ENCODE measurements at places on chromosomes 12 and 14.

DNA sequence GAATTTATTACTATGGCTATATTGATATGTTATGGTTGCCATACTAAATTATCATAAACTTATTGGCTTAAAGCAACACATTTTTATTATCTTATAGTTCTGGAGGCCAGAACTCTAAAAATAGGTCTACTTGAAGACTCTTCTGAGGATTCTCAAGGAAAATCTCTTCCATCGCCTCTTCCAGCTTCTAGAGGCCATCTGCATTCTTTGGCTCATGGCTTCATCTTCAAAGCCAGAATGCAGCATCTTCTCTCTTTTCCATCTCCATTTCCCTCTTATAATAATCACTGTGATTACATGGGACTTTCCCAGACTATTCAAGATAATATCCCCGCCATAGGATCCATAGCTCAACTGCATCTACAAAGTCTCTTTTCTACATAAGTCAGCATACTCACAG lies 385.4 kb downstream of the RMST start:
- no peak for DNase-seq
- no peaks in the 10 kb centered on the region for H3K27me3 ChIP-seq
- no peaks in the 10 kb centered on the region for H3K4me1 ChIP-seq
- H3K27ac ChIP-seq, result no peak overlapping the region

GRCh38 chr12:40223646-40224045 lies 1.2 kb upstream of the LRRK2 start:
- H3K27ac ChIP-seq, result peak overlapping the region; percentile 87
- H3K36me3 ChIP-seq, result no peaks in the 10 kb centered on the region
- H3K27me3 ChIP-seq, result no peaks in the 10 kb centered on the region
- H3K4me1 ChIP-seq, result peaks cover 31% of the 10 kb centered on the region
- no peak for DNase-seq

DNA sequence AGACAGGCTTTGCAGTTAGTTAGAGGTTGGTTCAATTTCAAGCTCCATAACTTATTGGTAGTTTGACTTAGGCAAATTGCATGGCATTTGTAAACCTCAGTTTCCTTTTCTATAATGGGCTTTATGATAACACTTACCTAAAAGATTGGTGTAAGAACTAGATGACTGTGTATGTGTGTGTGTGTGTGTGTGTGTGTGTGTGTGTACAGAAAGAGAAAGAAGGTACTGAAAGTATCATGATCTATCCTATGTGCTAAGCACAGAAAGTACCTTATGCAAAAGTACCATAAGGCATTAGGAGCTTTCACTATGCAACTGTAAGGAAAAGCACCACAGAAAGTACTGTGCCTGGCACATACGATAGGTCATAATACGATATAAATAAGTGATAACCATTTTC lies 304.3 kb upstream of the KITLG start:
- H3K27ac ChIP-seq, result no peak overlapping the region
- H3K4me1 ChIP-seq, result no peaks in the 10 kb centered on the region
- no peaks in the 10 kb centered on the region for H3K36me3 ChIP-seq
- DNase-seq, result no peak
- H3K27me3 ChIP-seq, result no peaks in the 10 kb centered on the region
- no peak overlapping the region for H3K4me3 ChIP-seq

- H3K4me1 ChIP-seq, result peaks cover 32% of the 10 kb centered on the region
- H3K27me3 ChIP-seq, result no peaks in the 10 kb centered on the region
- H3K4me3 ChIP-seq, result no peak overlapping the region
- H3K27ac ChIP-seq, result peak overlapping the region; percentile 61
Measured at GRCh38 chr14:103624860-103625259, 4.2 kb upstream of the KLC1 start.

DNA sequence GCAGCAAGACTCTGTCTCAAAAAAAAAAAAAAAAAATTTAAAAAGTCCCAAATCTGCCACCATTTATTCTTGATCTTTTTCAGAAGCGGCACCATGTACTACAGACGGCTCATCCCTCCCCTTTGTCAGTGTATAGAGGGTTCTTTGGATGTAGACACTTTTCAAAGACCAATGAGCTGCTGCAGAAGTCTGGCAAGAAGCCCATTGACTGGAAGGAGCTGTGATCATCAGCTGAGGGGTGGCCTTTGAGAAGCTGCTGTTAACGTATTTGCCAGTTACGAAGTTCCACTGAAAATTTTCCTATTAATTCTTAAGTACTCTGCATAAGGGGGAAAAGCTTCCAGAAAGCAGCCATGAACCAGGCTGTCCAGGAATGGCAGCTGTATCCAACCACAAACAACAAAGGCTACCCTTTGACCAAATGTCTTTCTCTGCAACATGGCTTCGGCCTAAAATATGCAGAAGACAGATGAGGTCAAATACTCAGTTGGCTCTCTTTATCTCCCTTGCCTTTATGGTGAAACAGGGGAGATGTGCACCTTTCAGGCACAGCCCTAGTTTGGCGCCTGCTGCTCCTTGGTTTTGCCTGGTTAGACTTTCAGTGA lies 6.5 kb upstream of the ACACB start:
- H3K4me3 ChIP-seq, result no peak overlapping the region
- peaks cover 37% of the 10 kb centered on the region for H3K36me3 ChIP-seq
- H3K27ac ChIP-seq, result peak overlapping the region; percentile 88
- H3K4me1 ChIP-seq, result peaks cover 40% of the 10 kb centered on the region

- no peaks in the 10 kb centered on the region for H3K4me1 ChIP-seq
- no peak overlapping the region for H3K27ac ChIP-seq
- H3K4me3 ChIP-seq, result no peak overlapping the region
- no peaks in the 10 kb centered on the region for H3K27me3 ChIP-seq
- H3K36me3 ChIP-seq, result peaks cover 61% of the 10 kb centered on the region
Measured at GRCh38 chr12:50129290-50129689, 17.3 kb downstream of the COX14 start.

GRCh38 chr14:63401646-63402045 lies 82.9 kb upstream of the GPHB5 start:
- DNase-seq, result no peak
- H3K4me1 ChIP-seq, result no peaks in the 10 kb centered on the region
- no peak overlapping the region for H3K27ac ChIP-seq
- no peak overlapping the region for H3K4me3 ChIP-seq
- no peaks in the 10 kb centered on the region for H3K27me3 ChIP-seq
- H3K36me3 ChIP-seq, result no peaks in the 10 kb centered on the region

DNA sequence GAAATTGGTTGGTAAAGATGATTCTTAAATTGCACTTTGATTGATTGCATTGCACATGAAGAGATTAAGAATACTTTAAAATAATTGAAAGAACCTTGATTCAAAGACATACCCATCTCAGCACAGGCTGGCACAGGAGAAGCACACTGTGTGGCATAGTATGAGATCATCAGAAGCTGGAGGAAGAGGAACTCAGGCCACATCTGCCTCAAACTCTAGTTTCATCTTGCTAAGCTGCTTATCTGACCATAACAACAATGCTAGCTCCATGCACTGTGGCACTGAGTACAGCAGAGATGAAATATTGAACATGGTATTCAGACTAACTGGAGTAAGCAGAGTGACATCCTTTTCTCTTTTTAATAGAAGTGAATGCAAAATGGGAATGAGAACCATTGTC lies 99.1 kb downstream of the TBC1D30 start:
- no peak overlapping the region for H3K4me3 ChIP-seq
- H3K27me3 ChIP-seq, result no peaks in the 10 kb centered on the region
- H3K27ac ChIP-seq, result no peak overlapping the region
- no peaks in the 10 kb centered on the region for H3K36me3 ChIP-seq
- no peak for DNase-seq

- no peaks in the 10 kb centered on the region for H3K4me1 ChIP-seq
- no peaks in the 10 kb centered on the region for H3K36me3 ChIP-seq
- DNase-seq, result no peak
- no peak overlapping the region for H3K4me3 ChIP-seq
- H3K27me3 ChIP-seq, result no peaks in the 10 kb centered on the region
Measured at GRCh38 chr14:71466946-71467345, 465.3 kb upstream of the RGS6 start.

- H3K27ac ChIP-seq, result no peak overlapping the region
- H3K36me3 ChIP-seq, result no peaks in the 10 kb centered on the region
- no peaks in the 10 kb centered on the region for H3K4me1 ChIP-seq
- H3K4me3 ChIP-seq, result no peak overlapping the region
- no peak for DNase-seq
Measured at GRCh38 chr12:4252601-4253000, 21.0 kb upstream of the CCND2 start.

DNA sequence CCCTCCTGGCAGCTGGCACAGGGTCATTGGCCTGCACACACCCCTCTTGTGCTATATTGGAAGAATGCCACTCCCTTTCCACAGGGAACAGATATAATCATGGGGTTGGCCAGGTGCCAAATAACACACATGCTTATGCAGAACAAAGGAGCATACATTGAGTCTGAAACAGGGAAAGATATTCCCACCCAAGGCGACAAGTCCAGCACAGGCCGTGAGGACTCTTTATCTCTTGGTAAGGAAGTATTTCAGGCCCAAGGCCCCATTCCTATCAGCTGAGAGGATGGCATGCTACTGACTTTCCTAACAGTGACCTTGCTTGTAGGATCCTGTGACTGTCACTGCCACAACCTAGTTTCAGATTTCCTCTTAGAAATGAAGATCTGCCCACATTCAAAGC lies 59.0 kb upstream of the STXBP6 start:
- H3K36me3 ChIP-seq, result no peaks in the 10 kb centered on the region
- H3K27ac ChIP-seq, result peak overlapping the region; percentile 75
- no peaks in the 10 kb centered on the region for H3K27me3 ChIP-seq
- H3K4me1 ChIP-seq, result peaks cover 5% of the 10 kb centered on the region
- no peak overlapping the region for H3K4me3 ChIP-seq

DNA sequence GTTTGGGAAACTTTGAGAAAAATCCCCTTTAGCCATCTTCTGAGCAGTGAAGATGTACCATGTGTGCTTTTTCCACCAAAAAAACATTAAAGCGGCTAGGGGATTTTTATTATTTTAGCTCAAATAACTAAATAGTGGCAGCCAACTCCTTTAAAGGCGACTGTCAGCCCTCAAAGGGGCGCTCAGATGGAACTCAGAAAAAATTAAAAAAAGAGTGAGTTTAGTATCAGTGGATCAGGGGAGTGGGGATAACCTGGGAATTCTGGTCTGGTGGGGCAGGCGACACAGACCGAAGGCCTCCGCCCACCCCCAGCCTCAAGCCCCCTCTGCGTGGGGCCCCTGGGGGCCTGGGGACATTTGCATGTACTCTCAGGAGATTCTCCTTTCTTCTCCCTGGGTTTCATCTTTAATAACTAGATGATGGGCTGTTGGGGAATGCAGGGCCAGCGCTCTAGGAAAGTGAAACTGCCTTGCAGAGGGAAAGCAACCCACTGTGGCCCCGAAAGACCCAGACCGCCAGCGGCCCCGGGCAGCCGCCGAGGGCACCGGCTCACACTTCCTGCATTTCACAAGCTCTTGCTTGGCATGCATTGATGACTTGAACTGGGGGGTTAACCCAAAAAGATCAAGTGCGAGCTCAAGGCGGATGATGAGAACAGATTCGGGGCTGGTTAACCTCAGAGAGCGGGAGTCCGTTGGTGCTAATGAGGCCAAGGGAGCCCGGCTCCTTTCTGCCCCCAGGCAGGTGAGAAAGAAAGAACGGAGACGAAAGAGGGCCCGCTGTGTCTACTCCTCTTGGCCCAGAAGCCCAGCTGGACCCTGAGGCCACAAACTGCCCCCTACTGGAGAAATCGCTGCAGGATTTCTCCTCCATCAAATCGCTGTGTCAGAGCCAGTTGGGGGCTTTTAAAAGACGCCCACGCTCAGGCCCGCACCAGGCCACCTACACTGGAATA lies 7.3 kb upstream of the BATF start:
- H3K27me3 ChIP-seq, result peaks cover 4% of the 10 kb centered on the region
- H3K4me3 ChIP-seq, result peak overlapping the region; percentile 44
- no peaks in the 10 kb centered on the region for H3K36me3 ChIP-seq
- peaks cover 17% of the 10 kb centered on the region for H3K4me1 ChIP-seq
- peak overlapping the region; percentile 24 for H3K27ac ChIP-seq

DNA sequence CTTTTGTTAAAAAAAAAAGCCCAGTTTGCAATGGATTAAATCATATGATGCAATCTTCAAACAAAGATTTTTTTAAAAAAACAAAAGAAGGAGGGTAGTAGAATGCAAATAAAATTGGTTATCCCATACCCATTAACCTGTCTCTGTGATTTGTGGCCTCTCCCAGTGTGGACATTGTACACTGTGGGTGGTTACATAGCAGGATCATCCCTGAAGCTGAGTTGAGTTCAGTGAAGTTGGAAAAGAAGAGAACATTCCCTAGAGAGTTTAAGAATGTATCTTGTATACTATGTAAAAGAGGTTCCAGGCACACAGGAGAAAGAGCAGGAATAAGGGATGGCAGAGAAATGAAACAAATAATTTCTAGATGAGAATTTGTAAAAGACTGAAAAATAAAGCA lies 142.4 kb upstream of the SLC16A7 start:
- no peaks in the 10 kb centered on the region for H3K27me3 ChIP-seq
- no peak for DNase-seq
- H3K4me3 ChIP-seq, result no peak overlapping the region
- H3K27ac ChIP-seq, result no peak overlapping the region
- H3K4me1 ChIP-seq, result no peaks in the 10 kb centered on the region

DNA sequence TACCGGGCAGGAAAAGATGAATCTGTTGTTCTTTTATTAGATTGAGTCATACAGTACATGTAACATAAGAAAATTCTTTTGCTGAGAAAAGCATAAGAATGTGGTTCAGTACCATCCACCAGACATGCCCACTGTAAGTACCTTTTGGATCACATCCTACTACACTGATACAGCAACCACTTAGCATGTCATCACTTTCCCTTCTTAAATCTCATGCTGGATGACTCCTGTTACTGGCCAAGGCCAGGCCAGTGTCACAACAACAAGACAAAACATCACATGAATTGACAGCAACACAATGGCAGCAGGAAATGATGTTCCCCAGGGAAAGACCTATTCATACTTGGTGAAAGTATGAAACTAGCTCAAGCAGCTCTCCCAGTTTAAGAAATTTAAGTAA lies 46.4 kb downstream of the STXBP6 start:
- H3K27me3 ChIP-seq, result no peaks in the 10 kb centered on the region
- no peak overlapping the region for H3K27ac ChIP-seq
- H3K4me1 ChIP-seq, result peaks cover 18% of the 10 kb centered on the region
- no peak for DNase-seq
- no peaks in the 10 kb centered on the region for H3K36me3 ChIP-seq

- no peaks in the 10 kb centered on the region for H3K27me3 ChIP-seq
- H3K27ac ChIP-seq, result peak overlapping the region; percentile 90
- no peak for DNase-seq
- H3K4me1 ChIP-seq, result peaks cover 41% of the 10 kb centered on the region
Measured at GRCh38 chr12:120199595-120200306, 1.2 kb downstream of the RPLP0 start.

GRCh38 chr14:102905116-102906108 lies 17.1 kb upstream of the AMN start:
- no peaks in the 10 kb centered on the region for H3K4me1 ChIP-seq
- no peak overlapping the region for H3K27ac ChIP-seq
- H3K36me3 ChIP-seq, result peaks cover 34% of the 10 kb centered on the region
- no peak overlapping the region for H3K4me3 ChIP-seq
- H3K27me3 ChIP-seq, result no peaks in the 10 kb centered on the region
- no peak for DNase-seq

- H3K36me3 ChIP-seq, result no peaks in the 10 kb centered on the region
- H3K4me1 ChIP-seq, result no peaks in the 10 kb centered on the region
- no peak overlapping the region for H3K4me3 ChIP-seq
Measured at GRCh38 chr12:67761566-67761965, 113.0 kb downstream of the DYRK2 start.

- H3K36me3 ChIP-seq, result no peaks in the 10 kb centered on the region
- no peak for DNase-seq
- H3K4me3 ChIP-seq, result no peak overlapping the region
- no peaks in the 10 kb centered on the region for H3K27me3 ChIP-seq
Measured at GRCh38 chr14:70268760-70269159, 80.0 kb upstream of the SLC8A3 start.
